ENCODE measurements at places on chromosomes 2 and 18.

DNA sequence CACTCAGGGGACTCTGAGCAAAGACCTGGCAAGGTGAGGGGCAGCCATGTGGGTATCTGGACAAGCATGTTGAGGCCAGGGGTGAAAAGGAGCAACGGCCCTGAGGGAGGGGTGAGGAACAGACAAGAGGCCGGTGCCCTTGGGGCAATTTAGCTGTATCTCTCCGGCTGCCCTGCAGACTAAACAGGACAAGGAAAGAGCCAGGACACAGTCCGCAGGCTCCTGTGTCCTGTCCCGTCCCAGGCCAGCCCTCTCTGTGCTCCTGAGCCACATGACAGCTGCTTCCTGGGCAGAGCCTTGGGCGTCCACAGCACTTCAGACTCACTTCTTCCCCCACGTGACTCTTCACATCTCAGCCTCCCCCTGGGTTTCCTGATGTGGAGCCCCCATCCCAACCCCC is 206.1 kb downstream of the KLHL29 start:
- DNase-seq = no peak

GRCh38 chr18:62529597-62529996 is 6.8 kb downstream of the ZCCHC2 start:
- peak; percentile 50 for DNase-seq

DNA sequence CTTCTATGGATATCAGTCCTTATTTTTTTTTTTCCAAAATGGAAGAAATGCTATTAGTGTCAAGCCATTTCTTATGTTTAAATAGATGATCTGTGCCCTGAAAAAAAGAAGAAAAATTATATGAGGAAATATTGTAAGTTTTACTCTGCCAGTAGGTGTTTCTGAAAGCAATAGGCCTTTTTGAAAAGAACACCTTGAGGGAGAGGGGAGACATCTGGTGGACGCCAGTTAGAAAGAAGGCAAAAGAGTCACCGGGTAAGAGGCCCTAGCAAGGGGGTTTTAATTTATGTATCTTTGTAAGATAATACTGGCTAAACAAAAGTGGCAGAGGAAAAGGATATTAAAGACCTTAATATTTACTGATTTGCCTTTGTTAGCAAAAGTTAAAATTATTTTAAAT is 56.1 kb downstream of the DYNAP start:
- DNase-seq = peak; percentile 66

GRCh38 chr18:45467293-45467692 is 148.0 kb upstream of the SLC14A2 start:
- no peak for DNase-seq

DNA sequence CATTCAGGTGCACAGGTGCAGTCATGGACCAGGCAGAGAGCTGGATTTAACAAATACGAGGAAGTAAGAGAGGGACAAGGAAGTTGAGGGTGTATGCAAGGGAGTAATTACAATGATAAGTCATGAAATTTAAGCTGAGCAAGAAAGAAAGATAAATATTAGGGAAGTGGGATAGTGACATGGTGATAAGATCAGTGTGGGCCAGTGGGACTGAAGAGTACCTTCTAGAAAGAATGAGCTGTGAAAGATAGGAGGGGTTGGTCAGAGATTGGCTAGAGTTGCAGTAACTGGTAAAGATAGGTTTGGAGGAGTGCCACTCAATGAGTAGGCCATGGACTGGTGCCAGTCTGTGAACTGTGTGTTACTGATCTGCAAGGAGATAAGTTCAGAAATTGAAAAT is 200.8 kb upstream of the SIX3 start:
- DNase-seq = peak; percentile 3

GRCh38 chr2:170715062-170715931 is at the start of gene SP5:
Gene SP5, plus strand, starts transcription at chr2:170715337. Its CDS starts 176 bp downstream, at chr2:170715513.
- DNase-seq = peak; percentile 54

- no peak for DNase-seq
These were observed 5.0 kb upstream of the MYO5B start for GRCh38 chr18:50199921-50200320.

GRCh38 chr2:194545978-194546377 is 1111.0 kb upstream of the SLC39A10 start:
- DNase-seq = peak; percentile 34

- DNase-seq = peak; percentile 2
These were observed 1036.5 kb upstream of the FANCL start for GRCh38 chr2:59277671-59278070.

DNA sequence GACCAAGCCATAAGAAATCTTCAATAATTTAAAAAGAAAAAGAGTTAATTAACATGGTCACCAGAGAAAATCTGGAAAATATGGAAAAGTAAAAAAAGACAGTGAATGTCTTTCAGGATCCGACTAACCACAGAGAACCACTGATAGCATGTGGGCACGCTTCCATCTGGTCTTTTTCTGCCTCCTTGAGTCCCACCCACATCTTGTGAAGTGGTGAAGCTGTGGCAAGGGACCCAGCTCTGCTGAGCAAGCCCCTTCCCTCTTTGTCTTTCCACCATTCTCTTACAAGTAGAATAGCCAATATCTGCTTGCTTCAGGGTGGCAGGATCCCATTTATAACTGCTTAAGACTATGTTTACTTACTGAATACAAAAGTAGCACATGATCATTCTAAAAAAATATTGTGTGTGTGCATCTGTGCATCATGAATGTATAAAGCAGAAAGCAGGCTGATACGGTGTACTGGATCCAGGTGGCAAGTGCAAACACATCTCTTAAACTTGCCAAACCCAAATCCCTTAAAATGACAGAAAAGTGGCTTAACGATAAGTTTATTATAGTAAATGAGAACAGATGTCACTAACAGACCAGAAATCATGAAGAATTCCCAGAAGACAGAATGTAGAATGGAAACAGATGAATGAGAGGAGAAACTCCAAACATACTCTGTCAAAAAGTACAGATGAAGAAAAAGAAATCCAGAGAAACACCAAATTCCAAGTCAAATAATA is 52.3 kb downstream of the FOXI3 start:
- no peak for DNase-seq

DNA sequence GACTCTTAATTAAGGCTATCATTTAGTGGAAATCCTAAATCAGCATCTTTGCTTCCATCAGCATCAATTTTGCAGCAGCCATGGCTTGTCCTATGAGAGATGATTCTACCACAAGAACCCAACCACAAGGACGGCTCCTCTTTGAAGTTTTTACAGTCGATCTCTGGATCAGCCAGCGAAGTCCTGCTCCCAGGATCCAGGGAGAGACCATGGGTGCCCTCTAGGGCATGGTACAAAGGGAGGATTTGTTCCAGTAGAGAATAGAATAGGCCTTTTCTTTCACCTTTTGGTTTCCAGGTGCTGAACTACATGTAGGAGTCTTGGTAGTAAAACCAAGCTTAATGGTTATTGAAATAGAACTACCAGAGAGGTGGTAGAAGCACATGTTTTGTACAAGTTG is 52.7 kb downstream of the TMEM200C start:
- DNase-seq = no peak

DNA sequence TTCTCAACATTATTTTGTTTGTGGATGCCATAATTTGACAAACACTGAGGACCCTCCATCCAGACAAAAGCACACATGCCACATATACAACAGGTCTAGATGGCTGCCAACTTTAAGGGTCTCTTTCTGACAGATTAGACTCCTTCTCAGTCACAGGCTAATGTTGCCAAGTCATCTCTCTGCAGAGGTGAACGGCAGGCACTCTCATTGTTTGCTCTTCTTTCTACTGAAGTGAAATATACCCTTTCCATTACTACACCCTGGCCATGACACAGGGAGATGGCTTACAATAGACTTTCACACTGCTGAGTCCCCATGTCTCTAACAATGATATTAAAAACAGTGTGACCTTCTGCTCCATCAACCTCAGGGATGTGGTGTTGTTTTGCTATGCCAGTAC is 47.5 kb upstream of the ZNF397 start:
- no peak for DNase-seq

DNA sequence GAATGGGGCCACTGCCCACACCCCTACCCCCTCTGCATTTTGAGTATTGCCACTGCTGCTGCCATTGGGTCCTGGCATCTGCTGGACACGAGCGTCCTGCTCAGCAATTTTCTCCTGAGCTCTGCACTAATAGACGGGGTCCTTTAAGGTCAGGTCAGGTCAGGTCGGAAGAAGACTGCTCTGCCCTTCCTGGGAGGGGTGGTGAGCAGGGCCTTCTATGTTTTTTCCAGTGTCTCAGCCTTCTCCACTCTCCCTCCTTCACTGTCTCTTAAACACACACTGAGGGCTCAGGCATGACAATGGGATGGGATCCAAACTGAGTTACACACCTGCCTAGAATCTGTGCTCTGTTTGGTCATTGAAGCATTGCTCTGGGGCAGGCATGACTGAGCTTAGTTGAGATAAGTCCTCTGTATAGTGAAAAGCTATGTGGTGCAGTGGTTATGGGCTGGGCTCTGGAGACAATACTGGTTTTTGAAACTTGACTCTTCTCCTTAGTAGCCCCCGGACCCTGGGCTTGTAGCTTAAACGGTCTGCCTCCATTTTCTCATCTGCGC is 10.6 kb downstream of the MYO1B start:
- DNase-seq = no peak

- no peak for DNase-seq
These were observed 644.3 kb downstream of the CBLN2 start for GRCh38 chr18:71899707-71900472.

DNA sequence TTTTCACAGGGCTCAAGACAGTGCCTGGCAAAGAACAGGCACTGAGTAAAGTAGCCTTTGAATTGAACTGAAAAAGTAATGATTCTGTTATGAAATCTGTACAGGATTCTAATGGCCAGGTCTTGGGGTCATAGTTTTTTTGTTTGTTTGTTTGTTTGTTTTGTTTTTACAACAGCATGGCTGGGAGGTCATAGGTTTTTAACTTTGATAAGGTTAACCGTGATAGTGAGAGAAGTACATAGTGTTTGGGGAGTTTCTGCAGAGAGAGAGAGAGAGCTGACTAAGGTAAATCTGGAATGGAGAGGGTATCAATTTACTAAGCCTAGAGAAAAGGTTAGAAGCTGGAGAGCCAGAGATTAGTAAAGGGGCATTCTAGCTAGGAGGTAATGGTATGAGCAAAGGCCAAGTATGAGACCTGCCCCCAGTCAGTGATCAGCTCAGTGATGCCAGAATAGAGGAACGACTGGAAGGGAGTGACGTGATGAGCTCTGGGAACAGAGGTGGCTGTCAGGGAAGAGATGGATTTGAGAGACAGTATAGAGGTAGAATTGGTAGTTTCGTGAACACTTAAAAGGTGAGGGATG is 25.9 kb downstream of the XRCC5 start:
- no peak for DNase-seq

DNA sequence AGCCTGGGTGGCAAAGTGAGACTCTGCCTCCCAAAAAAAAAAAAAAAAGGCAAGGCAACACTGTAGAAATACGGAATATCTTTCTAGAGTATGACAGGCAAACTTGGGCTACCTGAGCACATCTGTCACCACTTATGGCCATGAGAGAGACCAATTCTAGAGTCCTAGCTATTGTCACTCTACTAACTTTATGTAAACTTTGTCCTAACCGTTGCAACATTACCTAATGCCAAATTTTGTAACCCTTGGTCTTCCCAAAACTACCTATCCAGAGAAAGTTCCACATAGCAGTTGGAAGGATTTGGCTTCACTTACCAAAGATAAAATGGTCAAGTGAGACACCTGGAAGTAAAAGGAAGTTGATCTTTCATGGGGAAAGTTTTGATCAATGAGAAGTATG is 26.6 kb upstream of the SCN7A start:
- no peak for DNase-seq

DNA sequence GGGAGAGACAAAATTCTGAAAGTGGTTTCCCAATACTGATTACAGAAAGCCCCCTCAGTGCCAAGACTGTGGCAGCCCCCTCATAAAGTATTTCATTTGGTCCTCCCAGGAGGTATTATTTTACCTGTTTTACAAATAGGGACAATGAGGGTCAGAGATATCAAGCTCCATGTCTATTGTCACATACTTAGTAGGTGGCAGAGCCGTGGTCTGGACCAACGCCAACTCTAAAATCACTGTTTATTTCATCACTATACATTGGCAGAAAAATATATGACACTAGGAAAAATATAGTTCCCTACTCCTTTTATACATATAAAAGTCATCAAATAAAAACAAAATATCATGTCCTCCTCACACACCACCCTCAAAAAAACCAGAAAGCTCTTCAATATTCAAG is 68.6 kb downstream of the DHRS9 start:
- no peak for DNase-seq

- DNase-seq = no peak
These were observed 93.8 kb upstream of the FSIP2 start for GRCh38 chr2:185644828-185645227.

DNA sequence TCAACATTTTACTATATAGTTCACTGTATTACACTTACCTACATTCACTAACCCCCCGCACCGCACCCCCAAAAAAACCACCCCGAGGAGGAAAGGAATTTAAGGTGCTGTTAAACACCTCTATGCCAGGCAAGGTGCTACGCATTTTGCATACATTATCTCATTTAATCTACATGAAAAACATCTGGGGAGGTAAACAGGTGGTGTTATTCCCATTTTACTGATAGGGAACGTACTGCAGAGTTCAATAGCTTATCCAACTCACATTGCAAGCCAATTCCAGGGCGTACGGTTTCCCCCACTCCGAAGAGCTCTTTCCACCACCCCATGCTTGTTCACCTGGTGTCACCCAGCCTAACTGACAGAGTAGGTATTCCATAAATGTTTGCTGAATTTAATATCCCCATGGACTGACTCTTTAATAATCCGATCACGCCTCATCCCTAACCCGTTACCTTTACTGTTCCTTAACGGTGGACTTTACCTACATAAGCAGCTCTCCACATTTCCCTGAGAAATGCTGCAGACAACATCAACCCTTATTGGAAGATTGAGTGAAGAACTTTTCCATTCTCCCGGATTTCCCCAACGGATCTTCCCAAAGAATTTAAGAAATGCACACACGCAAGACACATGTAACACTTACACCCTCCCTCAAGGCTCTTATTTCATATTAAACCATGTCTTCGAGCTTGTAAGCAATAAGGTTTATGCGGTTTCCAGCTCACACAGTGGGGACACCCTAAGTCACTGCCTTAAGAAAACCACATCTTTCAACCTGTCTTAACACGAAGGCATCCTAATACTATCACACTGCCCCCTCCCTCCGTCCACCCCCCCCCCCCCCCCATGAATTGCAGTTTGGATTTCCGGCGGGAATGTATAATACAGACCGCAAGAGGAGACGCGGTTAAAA is 1.2 kb downstream of the RAPH1 start:
- peak; percentile 76 for DNase-seq

GRCh38 chr2:10340593-10340975 is 37.9 kb downstream of the HPCAL1 start:
- DNase-seq = no peak

- no peak for DNase-seq
These were observed 83.0 kb downstream of the RTN4 start for GRCh38 chr2:54967269-54967668.

DNA sequence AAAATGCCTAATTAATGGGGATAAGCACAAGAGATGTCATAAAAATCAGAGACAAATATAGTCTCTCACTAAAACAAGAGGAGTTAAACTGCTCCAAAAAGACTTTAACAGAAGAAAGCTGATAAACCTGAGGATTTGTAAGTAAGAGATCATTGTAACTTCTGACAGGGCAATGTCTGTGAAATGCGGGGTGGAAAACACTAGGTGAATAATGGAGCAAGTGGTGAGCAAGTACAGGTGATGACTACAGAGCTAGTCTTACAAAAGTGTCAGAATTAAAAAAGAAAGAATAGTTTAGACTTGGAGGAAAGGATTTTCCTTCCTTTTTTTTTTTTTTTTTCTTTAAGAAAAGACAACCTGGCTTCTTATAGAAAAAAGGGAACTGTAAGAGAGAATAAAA is 22.7 kb downstream of the ATAD2B start:
- DNase-seq = no peak
